ENCODE measurements at places on chromosomes 2 and 18. TPM values are rescaled to one million over a fixed set of nuclear protein-coding genes. Genes with fewer than 3 reads are reported as not detected.

RIT2 gene
- total RNA-seq: not detected

CFAP65 gene
- not detected for total RNA-seq

CNGA3 gene
- total RNA-seq: not detected

ZFAND2B gene
- total RNA-seq: 42.0 TPM

ANKMY1 gene
- 7.5 TPM for total RNA-seq

MGAT4A gene
- total RNA-seq: 1.8 TPM

ANKRD62 gene
- total RNA-seq: not detected

GPBAR1 gene
- total RNA-seq: 0.12 TPM

ANO7 gene
- 1.1 TPM for total RNA-seq

DNA sequence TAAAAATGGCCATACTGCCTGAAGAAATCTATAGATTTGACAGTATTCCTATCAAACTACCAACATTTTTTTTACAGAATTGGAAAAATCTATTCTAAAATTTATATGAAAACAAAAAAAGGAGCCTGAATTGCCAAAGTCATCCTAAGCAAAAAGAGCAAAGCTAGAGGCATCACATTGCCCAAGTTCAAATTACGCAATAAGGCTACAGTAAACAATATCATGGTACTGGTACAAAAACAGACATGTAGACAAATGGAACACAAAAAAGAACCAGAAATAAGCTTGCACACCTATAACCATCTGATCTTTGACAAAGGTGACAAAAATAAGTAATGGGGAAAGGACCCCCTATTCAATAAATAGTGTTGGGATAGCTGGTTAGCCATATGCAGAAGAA, 50.2 kb upstream of the THSD7B start:
- DNase-seq: no peak

- DNase-seq: no peak
These were observed 23.5 kb upstream of the SUCLG1 start for GRCh38 chr2:84482603-84483002.

DNA sequence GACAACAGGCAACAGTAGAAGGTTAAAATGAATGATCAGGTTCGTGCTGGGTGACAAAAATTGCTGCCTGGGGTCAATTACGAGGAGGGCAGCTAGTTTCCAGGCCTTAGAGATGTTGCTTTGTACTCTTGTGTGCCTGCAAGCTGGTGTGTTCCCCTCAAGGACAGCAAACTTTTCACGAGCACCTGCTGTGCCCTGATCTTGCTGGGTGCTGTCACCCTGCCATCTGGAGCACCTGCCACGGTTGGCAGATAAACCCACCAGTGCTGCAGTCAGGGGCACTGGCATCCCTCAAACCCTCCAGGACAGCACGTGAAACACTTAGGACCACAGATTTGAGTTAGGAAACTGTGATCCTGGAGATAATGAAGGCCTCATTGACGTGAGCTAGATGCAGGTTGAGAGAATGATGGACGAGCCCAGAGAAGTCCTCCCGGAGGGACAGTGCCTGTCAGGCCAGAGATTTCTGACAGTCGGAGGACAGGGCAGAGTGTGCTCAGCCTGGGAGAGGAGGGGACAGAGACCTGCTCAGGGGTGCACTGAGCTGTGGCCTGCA, 104.3 kb upstream of the RAB12 start:
- DNase-seq: no peak

- no peak for DNase-seq
These were observed 104.5 kb downstream of the DCDC2C start for GRCh38 chr2:3807853-3808252.

DNA sequence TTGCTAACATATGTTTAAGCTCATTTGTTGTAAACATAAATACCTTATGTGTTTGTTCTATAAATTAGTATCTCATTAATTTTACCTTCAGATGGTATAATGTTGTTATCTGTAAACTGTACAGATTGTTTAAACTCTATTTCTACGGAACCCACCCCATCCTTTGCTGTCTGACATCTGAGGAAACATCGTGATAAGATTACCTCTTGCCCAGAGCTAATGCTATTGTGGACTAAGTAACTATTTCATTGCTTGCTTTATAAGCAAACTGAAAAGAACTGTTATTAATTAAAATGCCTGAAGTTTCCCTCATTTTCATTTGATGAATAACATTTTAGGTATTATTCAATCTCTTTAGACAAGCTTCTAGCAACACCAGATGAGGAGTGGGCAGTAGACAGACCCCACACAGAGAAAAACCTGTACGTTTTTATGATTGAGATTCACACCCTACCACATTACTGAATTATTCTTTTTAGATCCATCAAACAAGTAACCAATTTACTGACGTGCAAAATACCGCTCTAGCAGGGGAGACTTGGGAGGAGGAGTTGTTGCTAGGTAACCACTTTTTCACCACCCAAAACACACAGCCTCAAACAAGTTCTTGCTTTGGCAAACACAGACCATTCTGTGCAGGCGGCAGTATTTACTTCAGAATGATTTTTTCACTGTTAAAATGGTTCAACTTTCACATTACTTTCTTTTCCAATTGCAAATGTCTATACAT, 1.9 kb upstream of the SYT4 start:
- peak; percentile 11 for DNase-seq

GRCh38 chr18:8732442-8733360, 27.3 kb downstream of the MTCL1 start:
- no peak for DNase-seq

- no peak for DNase-seq
These were observed 18.1 kb upstream of the DNAH7 start for GRCh38 chr2:196086517-196087368.

- DNase-seq: no peak
These were observed 47.9 kb downstream of the EFR3B start for GRCh38 chr2:25089605-25090315.

GRCh38 chr2:216589791-216590190, 43.4 kb upstream of the IGFBP2 start:
- no peak for DNase-seq

- DNase-seq: no peak
These were observed 15.8 kb downstream of the CCNYL1 start for GRCh38 chr2:207727261-207727660.

DNA sequence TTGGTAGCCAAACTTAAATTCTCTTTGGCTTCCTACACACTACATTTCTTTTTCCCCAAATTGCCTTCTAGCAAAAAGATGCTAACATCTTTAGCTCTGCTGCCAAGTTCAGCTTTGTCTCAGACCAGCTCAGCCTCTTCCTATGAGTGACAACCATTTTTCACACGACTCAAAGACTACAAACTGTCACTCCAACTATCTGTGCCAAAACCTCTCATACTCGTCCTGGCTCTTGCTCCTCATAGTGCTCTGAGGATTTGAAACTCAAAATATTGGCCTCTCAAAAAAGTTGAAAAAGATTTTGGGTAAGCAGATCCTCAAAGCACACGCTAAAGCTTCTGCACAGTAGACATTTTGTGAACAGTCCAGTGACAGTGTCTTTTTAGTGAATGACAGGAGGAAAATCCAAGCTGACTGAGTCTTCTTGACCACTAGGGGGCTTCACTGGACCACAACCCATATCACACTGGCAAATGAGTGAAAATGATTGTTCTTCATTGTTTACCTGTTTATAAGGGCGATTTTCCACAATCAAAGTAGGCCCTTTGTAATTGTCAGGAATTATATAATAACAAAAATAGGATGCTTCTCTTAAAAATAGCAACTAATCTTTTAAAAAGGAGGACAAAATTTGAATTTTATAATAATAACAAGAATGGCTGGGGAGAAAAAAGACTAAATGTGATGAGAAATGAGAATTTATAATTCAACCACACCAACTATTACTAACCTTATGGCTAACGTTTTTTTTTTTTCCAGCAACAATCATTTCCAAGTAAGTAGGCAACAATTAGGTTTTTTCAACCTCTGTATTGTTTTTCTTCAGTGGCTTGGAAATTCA, 85.5 kb upstream of the PGAP1 start:
- DNase-seq: peak; percentile 28

GRCh38 chr2:127047054-127047453, 59.9 kb downstream of the BIN1 start:
- DNase-seq: no peak

DNA sequence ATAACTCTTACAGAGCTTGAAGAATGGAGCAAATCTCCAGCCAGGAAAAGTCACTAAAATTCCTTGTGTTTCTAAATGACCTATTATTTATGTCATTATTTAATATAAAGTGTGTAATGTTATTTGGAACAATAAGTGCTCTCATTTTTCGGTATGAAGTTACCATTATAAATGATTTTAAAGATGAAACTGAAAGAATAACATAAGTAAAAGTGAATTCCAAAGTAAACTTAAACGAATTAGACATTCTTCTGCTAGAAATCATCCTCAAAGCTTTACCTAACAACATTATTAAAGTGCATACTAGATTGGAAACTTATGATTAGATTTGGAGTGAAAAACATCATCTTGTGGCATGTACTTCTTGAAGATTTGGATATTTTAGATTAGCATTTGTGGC, 897.2 kb upstream of the CDH2 start:
- no peak for DNase-seq

DNA sequence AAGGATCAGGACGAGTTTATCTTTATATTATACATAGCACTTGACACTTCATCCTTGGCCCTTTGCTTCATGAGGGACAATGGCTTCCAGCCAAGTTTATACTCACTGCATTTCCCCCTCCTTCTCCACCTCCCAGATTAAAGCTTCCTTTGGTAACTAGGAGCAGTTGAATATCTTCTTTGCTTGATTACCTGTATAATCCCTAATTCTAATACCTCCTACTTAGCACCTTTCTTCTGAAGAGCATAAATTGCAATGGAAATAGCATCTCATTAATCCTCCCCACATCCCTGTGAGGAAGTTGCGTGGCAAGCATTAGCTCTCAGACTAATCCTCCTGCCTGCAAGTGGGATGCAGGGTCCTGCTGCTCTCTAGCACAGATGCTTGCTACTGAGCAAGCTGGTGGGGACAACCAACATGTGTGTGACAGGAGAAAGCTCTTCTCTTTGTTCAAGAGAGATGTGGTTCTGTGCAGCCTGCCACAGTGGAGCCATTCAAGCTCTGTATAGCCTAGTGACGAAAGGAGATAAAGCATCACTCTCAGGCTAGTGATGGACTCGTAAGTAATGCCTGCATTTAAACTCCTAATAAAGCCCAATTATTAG, 19.1 kb downstream of the KLHL14 start:
- DNase-seq: no peak

- DNase-seq: no peak
These were observed 274.7 kb upstream of the SKOR2 start for GRCh38 chr18:47526147-47526546.

- DNase-seq: no peak
These were observed 83.1 kb downstream of the KCTD18 start for GRCh38 chr2:200426754-200427153.

- no peak for DNase-seq
These were observed 48.1 kb downstream of the TSN start for GRCh38 chr2:121803503-121803902.

DNA sequence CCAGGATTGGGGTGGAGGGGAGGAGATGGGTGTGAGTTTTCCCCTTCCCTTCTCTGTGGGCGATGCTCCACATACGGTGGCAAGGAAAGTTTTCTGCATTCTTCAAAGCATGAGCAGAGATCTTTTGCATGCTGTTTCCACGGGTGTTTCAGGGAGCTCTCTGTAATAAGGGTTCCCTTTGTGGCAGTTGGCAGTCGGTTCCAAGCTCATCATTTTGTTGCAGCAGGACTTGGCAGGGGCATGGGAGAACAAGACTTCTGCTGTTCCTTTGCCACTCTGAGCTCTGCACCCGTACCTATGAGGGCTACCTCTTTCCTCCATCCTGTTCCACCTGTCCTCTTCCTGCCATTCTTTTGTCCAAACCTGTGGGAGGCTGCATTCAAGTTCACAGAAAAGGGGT, 71.3 kb upstream of the SPRED2 start:
- DNase-seq: no peak

DNA sequence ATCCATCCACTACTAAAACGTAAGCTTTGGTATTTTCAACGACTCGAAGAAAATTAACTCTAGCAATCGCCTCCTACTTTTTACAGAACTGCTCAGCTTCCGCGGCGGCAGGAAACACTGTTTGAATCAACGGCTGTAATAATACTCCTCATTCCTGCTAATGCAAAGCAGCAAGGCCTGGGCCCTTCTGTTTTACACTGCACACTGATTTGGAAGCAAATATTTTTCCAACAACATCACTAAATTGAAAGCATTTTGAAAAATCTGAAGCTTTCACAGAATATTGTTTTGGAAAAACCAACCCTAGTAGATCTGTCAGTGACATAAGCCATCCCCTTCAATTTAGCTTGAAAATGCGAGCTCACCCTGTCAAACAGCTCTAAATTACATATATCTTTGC, 261.2 kb downstream of the TXNL1 start:
- DNase-seq: no peak

DNA sequence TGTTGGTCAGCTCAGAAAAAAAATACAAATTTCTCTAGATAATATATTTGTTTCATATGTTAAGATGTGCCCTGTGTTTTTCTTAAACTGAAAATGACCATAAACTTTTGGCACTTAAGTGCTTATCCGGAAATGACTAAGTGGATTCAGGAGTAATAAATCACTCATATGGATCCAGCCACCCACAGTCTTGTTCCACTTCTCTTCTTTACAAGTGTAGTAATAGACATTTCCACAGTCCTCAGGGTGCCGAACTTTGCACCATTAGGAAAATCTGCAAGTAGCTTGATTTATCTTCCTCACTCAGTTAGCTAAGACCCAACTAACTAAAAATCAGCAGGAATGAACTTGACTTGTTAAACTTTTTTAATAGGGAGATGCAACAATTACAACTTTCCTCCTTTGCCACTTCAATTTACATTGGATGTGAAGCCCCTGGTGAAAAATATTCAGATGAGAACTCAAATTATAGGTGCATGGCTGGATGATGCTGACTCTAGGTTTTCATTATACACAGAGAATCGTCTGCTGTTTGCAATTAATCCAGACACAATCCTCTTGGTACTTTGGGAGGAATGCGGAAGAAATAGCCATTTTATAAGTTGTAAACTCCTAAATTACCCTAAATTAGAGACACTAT, 322.5 kb downstream of the ARHGAP15 start:
- DNase-seq: peak; percentile 26

GRCh38 chr2:102037681-102038080, 45.9 kb downstream of the IL1R2 start:
- no peak for DNase-seq

DNA sequence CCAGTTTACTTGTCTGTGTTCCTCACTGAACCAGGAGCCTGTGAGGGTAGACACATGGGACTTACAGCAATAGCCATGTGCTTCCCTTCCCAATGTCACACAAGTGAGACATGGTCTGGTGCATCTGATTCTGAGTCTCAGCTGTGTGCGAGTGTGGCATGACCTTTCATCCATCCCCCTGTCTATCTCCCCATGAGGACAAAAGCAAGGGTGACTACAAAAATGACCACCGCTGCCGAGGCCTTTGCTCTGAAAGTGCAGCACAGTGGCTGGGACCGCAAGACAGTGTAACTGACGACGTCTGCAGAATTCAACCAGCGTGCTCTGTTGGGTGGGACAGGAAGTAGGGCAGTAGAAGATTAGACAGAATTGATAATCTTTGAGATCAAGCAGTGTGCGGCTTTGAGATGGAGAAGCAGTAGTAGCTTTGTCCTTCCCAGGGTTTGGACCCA, 50.5 kb downstream of the RAB31 start:
- DNase-seq: no peak
